ENCODE measurements at places on chromosomes 7 and 10. TPM values are rescaled to one million over a fixed set of nuclear protein-coding genes. Genes with fewer than 3 reads are reported as not detected.
A peak's percentile ranks its signal among the peaks of the same experiment; 100 is the strongest.

DNA sequence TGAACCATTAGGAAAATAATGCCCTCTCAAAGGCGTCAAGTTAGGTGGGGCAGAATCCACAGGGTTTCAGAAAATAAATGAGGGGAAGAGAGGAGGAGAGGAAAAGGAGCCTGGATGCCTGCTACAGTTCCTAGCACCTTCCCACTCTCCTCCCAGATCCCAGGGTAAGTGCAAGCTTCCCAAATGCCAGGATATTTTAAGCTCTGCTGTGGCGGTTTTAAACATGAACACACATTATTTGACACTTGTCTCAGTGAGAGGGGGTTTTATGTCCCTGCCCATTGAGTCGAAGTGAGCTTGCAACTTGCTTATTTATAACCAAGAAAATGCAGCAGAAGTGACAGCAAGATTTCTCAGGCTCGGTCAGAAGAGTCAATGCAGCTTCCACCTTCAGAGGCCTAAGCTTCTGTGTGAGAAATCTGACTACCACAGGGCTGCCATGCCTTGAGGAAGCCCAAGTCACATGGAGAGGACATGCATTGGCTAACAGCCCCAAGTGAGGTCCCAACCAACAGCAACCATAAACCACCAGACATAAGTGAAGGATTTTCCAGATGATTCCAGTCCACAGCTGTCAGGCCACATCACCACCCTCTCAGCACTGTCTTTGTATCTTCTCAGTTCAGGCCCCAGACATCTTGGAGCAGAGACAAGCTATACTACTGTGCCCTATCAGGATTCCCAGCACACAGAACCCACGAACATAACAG is 17.9 kb upstream of the BMPER start:
- no peak for DNase-seq

DNA sequence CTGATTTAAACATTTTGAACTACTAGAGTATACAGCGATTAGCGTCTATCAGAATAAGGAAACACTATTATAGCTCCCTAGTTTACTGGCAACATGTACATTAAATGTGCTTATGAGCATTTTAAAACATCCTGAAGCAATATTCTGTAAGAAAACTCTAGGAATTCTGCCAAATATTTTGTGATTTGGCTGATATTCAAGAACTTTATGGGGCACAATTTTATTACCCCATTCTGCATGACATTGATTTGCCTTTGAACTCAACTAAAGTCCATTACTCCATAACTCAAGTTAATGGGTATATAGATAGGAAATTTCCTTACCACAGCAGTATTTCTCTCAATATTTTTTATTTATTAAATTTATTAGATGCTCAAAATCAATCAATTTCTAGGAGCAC is 369.9 kb upstream of the KCND2 start:
- no peak for DNase-seq

DNA sequence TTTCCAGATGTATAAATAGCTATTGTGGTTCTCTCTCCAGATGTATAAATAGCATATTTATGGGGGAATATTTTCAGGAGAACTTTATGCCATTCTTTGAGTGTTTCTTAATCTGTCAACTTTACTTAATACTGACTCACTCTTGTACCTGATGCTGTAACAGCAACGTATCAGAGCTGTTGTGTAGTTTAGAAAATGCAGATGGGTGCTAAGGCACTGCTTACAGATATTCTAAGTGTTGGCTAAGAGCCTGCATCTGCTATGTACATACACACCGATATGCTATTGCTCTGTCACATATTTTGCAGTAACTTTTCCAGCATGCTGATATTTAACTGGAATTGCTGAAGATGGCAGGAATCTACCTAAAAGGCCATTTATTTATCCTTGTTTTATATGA is 71.9 kb downstream of the WDR37 start:
- no peak for DNase-seq

- no peak for DNase-seq
These were observed 130.8 kb downstream of the ELFN1 start for GRCh38 chr7:1800902-1801301.

DNA sequence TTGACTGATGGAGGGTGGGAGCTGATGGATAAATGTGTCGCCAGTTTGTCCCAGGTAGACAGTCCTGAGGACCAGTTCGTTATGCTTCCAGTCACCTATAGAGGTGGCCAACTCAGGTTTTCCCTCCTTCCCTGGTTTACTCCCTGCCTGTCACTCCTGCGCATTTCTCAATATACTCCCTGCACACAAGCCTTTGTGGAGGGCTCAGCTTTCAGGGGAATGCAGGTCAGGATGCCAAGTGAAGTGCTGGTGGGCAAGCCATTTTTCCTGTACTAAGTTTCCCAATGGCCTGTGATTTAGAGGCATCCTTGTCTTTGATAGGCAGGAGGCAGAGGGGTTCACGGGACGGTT is 473.5 kb upstream of the ZMIZ1 start:
- no peak for DNase-seq

GRCh38 chr10:90028312-90028711 is 326.9 kb downstream of the KIF20B start:
- no peak for DNase-seq

DNA sequence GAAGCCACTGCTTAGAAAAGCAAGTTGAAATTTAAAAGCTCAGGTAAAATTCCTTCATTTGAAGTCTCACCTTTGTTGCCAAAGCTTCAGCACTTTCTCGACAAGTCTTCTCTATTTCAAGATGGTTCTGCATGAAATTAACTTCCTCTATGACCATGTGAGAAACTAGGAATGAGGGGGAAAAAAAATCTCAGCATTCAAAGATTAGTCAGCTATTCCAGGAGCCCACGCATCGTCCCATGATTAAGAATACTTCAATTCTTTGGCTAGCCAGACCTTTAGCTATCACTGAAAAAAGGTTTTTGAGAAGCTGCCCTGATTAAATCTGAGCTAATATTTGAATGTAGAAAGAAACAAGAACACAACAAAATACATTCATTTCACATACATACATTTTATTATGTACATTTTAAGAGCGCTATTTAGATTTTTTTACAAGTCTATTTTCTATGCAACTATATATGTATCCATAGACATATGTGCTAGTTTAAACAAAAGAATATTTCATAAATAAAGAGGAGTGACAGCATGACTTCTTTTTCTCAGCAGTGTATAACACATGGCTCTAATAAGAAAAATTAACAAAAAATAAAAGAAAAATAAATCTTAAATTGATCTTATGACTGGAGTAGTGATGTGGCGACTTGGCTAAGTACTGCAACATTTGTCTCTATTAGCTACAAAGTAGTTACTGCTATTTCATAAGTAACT is 44.8 kb downstream of the SHTN1 start:
- no peak for DNase-seq

DNA sequence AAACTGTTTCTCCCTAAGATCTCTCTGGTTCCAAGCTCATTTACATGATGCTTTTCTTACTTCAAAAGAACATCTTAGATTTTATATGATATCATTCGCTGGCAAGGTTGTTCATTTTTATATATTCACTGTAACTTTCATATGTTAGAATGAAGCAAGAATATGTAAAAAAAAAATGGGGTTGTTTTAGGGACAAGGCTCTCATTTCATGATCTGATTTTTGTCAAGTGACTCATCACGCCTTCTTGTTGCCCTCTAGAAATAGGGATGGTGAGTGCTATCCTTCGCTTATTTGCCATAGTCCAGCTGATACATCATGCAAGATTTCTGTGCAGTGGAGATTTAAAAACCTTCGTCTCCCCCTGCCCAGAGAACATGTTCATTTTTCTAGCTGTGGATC is 14.0 kb upstream of the CELF2 start:
- no peak for DNase-seq

- DNase-seq = peak; percentile 65
These were observed 35.4 kb downstream of the BAG3 start for GRCh38 chr10:119686465-119687191.

- DNase-seq = no peak
These were observed 216.3 kb upstream of the NRP1 start for GRCh38 chr10:33550811-33551210.

Gene ARHGAP21
- polyA plus RNA-seq = 99.4 TPM

Gene LBX1
- not detected for polyA plus RNA-seq

Gene TRIL
- polyA plus RNA-seq = not detected

Gene ITPRID1
- polyA plus RNA-seq = not detected

Gene SEMA3E
- polyA plus RNA-seq = not detected

Gene TSPAN12
- polyA plus RNA-seq = not detected

Gene TTYH3
- polyA plus RNA-seq = 33.0 TPM

Gene MPP7
- 1.8 TPM for polyA plus RNA-seq

Gene ASL
- polyA plus RNA-seq = 57.2 TPM

Gene FAM200A
- polyA plus RNA-seq = 5.9 TPM

Data from BJ (cell line).